Thoracic aorta (tissue), 2 donors: ENCODE measurements at places on chromosomes 11 and 22.

DNA sequence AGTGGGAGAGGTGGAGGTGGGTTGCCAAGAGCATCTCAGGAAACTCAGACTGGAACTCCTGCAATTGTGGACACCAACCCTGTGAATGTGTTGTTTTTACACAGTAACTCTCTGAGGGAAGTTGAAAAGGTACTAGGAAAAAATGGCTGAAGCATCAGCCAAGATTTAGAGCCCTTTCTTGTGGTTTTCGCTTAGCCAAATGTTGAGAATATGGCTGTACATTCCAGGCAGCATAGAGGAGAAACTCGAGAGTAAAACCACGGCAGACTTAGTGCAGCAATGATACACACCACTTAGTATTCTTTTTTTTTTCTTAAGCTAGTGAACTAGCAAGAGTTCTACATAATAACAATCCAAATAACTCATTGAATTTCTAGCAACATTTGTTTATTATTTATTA is 309.7 kb upstream of the MTNR1B start:
- no peaks in the 10 kb centered on the region for H3K4me1 ChIP-seq
- DNase-seq, result no peak
- no peak overlapping the region for H3K4me3 ChIP-seq
- H3K27ac ChIP-seq, result no peak overlapping the region
- H3K27me3 ChIP-seq, result no peaks in the 10 kb centered on the region
- no peaks in the 10 kb centered on the region for H3K36me3 ChIP-seq

- H3K27me3 ChIP-seq, result no peaks in the 10 kb centered on the region
- H3K27ac ChIP-seq, result no peak overlapping the region
- no peak overlapping the region for H3K4me3 ChIP-seq
- no peak for DNase-seq
These were observed 84.4 kb downstream of the OR5AK2 start for GRCh38 chr11:57073128-57073527.

- DNase-seq, result no peak
- H3K36me3 ChIP-seq, result no peaks in the 10 kb centered on the region
- H3K4me1 ChIP-seq, result no peaks in the 10 kb centered on the region
- no peak overlapping the region for H3K27ac ChIP-seq
- H3K4me3 ChIP-seq, result peak overlapping the region; percentile 48
- no peaks in the 10 kb centered on the region for H3K27me3 ChIP-seq
These were observed 19.0 kb upstream of the E2F8 start for GRCh38 chr11:19259487-19260345.

- no peaks in the 10 kb centered on the region for H3K27me3 ChIP-seq
- no peaks in the 10 kb centered on the region for H3K36me3 ChIP-seq
These were observed 133.8 kb downstream of the SPATA19 start for GRCh38 chr11:133711545-133711944.

GRCh38 chr11:123082977-123083376 is 21.0 kb upstream of the HSPA8 start:
- DNase-seq, result no peak
- H3K4me1 ChIP-seq, result peaks cover 3% of the 10 kb centered on the region
- peaks cover 3% of the 10 kb centered on the region for H3K36me3 ChIP-seq
- peak overlapping the region; percentile 34 for H3K27ac ChIP-seq

GRCh38 chr11:12288931-12289666 is 88.3 kb upstream of the PARVA start:
- H3K36me3 ChIP-seq, result peaks cover 5% of the 10 kb centered on the region
- peaks cover 20% of the 10 kb centered on the region for H3K4me1 ChIP-seq
- H3K4me3 ChIP-seq, result no peak overlapping the region
- DNase-seq, result no peak
- H3K27me3 ChIP-seq, result no peaks in the 10 kb centered on the region
- peak overlapping the region; percentile 97 for H3K27ac ChIP-seq

- no peaks in the 10 kb centered on the region for H3K27me3 ChIP-seq
- H3K27ac ChIP-seq, result no peak overlapping the region
- no peaks in the 10 kb centered on the region for H3K36me3 ChIP-seq
- peaks cover 21% of the 10 kb centered on the region for H3K4me1 ChIP-seq
- H3K4me3 ChIP-seq, result no peak overlapping the region
- no peak for DNase-seq
These were observed 85.9 kb downstream of the GAB2 start for GRCh38 chr11:78331711-78332110.

DNA sequence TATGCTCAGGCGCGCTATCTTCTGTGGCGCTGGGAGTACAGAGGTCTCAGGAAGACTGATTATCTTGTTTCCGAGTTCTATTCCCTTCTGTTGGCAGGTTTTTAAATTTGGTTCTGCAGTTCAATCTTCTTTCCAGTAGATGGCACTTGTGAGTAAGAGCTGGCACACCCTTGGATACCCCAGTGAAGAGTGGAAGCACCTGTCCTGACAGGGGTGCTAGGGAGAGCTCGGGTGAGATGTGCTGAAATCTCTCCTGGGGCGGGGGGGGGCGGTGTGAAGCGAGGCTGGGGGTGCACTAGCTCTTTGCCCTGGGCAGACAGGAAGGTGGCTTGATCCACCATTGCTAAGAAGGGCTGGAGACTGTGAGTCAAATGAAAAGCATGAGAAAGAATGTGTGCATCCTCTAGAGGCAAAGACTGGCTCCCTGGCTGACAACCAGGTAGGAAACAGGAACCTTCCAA is 679.9 kb upstream of the CCDC179 start:
- H3K27ac ChIP-seq, result no peak overlapping the region
- DNase-seq, result no peak
- H3K27me3 ChIP-seq, result no peaks in the 10 kb centered on the region
- no peaks in the 10 kb centered on the region for H3K36me3 ChIP-seq
- no peaks in the 10 kb centered on the region for H3K4me1 ChIP-seq
- H3K4me3 ChIP-seq, result no peak overlapping the region

GRCh38 chr11:85759915-85760314 is 51.0 kb downstream of the SYTL2 start:
- H3K4me3 ChIP-seq, result no peak overlapping the region
- no peak for DNase-seq
- H3K36me3 ChIP-seq, result no peaks in the 10 kb centered on the region
- H3K27me3 ChIP-seq, result no peaks in the 10 kb centered on the region
- H3K27ac ChIP-seq, result no peak overlapping the region

GRCh38 chr22:41429232-41429950 is 17.2 kb downstream of the TOB2 start:
- H3K27ac ChIP-seq, result no peak overlapping the region
- peaks cover 17% of the 10 kb centered on the region for H3K36me3 ChIP-seq
- DNase-seq, result no peak
- peaks cover 7% of the 10 kb centered on the region for H3K4me1 ChIP-seq
- no peak overlapping the region for H3K4me3 ChIP-seq

- peak overlapping the region; percentile 96 for H3K27ac ChIP-seq
- no peaks in the 10 kb centered on the region for H3K27me3 ChIP-seq
- no peak for DNase-seq
- peaks cover 98% of the 10 kb centered on the region for H3K4me1 ChIP-seq
These were observed 28.8 kb downstream of the DKK3 start for GRCh38 chr11:11979488-11980117.

- peaks cover under 1% of the 10 kb centered on the region for H3K36me3 ChIP-seq
- peaks cover 29% of the 10 kb centered on the region for H3K4me1 ChIP-seq
- H3K27ac ChIP-seq, result peak overlapping the region; percentile 82
- DNase-seq, result no peak
These were observed 2.4 kb downstream of the TRIM22 start for GRCh38 chr11:5691964-5692361.

GRCh38 chr22:46043339-46043738 is 66.4 kb upstream of the WNT7B start:
- H3K27ac ChIP-seq, result peak overlapping the region; percentile 100
- no peak for DNase-seq
- H3K27me3 ChIP-seq, result no peaks in the 10 kb centered on the region
- peak overlapping the region; percentile 81 for H3K4me3 ChIP-seq
- H3K36me3 ChIP-seq, result no peaks in the 10 kb centered on the region

GRCh38 chr11:3929232-3929631 is 73.8 kb downstream of the STIM1 start:
- H3K4me3 ChIP-seq, result no peak overlapping the region
- H3K4me1 ChIP-seq, result peaks cover 9% of the 10 kb centered on the region
- no peaks in the 10 kb centered on the region for H3K27me3 ChIP-seq

DNA sequence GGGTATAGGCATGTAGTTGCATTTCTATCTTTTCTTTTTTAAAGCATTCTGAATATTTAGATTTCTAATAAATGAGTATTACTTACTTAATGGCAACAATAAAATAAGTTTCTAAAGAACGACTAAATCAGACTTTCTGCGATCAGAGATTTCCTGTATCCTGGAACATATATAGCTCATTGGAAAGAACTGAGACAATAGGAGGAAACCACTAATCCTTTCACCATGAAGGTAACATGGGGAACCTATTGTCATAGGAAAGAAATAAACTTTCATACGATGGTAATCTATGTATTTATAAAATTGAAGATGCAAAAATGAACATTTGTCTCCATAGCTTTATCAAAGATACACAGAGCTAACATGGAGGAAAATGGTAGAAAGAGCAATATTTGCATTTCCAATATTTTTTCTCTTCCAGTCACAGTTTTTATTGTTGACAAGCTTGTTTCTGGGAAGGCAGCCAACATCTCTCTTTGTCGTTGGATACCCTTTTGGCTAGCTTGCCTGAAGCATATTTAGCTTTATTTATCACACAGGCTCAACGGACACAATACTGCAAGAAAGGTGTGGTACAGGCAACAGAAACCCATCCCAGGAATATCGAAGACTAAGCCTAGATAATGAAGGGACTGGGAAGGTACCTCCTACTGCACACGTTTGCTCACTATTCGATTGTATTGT is 293.3 kb upstream of the MPPED2 start:
- no peak overlapping the region for H3K27ac ChIP-seq
- H3K36me3 ChIP-seq, result no peaks in the 10 kb centered on the region
- peaks cover 15% of the 10 kb centered on the region for H3K4me1 ChIP-seq
- H3K4me3 ChIP-seq, result no peak overlapping the region
- no peak for DNase-seq
- no peaks in the 10 kb centered on the region for H3K27me3 ChIP-seq

GRCh38 chr22:30344447-30345200 is 12.1 kb downstream of the SF3A1 start:
- peaks cover 71% of the 10 kb centered on the region for H3K36me3 ChIP-seq
- no peak overlapping the region for H3K4me3 ChIP-seq
- no peaks in the 10 kb centered on the region for H3K27me3 ChIP-seq
- peaks cover 26% of the 10 kb centered on the region for H3K4me1 ChIP-seq

- DNase-seq, result no peak
- no peak overlapping the region for H3K4me3 ChIP-seq
- no peaks in the 10 kb centered on the region for H3K36me3 ChIP-seq
- no peaks in the 10 kb centered on the region for H3K27me3 ChIP-seq
- H3K27ac ChIP-seq, result no peak overlapping the region
- H3K4me1 ChIP-seq, result no peaks in the 10 kb centered on the region
These were observed 304.9 kb downstream of the BRD1 start for GRCh38 chr22:49522582-49523373.

- no peaks in the 10 kb centered on the region for H3K27me3 ChIP-seq
- H3K4me3 ChIP-seq, result no peak overlapping the region
- no peaks in the 10 kb centered on the region for H3K36me3 ChIP-seq
- no peak for DNase-seq
These were observed 6.8 kb upstream of the INSC start for GRCh38 chr11:15107730-15108515.

GRCh38 chr11:66745356-66746235 is 16.6 kb upstream of the SPTBN2 start:
- DNase-seq, result no peak
- H3K27me3 ChIP-seq, result no peaks in the 10 kb centered on the region
- H3K4me1 ChIP-seq, result peaks cover 17% of the 10 kb centered on the region
- no peak overlapping the region for H3K27ac ChIP-seq
- peak overlapping the region; percentile 99 for H3K4me3 ChIP-seq
- no peaks in the 10 kb centered on the region for H3K36me3 ChIP-seq

- no peak overlapping the region for H3K4me3 ChIP-seq
- no peaks in the 10 kb centered on the region for H3K27me3 ChIP-seq
- no peak overlapping the region for H3K27ac ChIP-seq
These were observed 5.1 kb downstream of the CCDC89 start for GRCh38 chr11:85680897-85681296.

GRCh38 chr11:133844217-133844616 is 1.1 kb downstream of the SPATA19 start:
- H3K27ac ChIP-seq, result no peak overlapping the region
- no peaks in the 10 kb centered on the region for H3K4me1 ChIP-seq
- DNase-seq, result no peak
- no peaks in the 10 kb centered on the region for H3K36me3 ChIP-seq
- no peak overlapping the region for H3K4me3 ChIP-seq

DNA sequence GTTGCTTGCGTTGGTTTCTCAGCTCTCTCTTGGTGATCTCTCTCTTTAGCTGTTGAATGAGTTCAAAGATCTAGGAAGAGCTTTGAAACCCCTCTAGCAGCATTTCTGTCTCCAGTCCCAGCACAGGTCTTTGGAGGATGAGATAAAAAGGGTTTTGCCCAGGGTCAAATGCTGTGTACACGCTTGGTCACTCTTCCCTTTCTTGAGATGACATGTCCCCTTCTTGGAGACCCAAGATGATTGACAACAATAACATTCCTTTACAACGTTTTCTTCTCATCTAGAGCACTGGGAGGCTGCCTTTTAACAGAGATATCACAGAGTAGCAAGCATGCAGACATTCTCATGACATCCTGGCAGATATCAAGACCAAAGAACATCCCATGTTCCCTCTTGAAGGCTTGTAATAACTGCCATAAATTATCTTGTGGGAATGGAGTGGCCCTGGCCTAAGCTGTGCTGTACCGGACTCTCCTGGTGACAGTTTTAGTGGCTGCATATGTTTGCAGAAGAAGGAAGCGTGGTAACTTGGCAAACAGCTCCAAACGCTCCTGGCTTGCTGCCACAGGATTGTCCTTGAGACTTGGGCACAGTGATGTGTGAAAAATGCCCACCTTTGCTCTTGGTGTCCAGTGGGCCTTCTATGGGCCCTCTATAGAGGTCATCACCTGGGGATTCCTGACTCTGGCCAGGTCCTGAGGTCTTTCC is 107.8 kb downstream of the PTPRJ start:
- no peaks in the 10 kb centered on the region for H3K27me3 ChIP-seq
- no peak for DNase-seq
- no peak overlapping the region for H3K27ac ChIP-seq
- no peak overlapping the region for H3K4me3 ChIP-seq
- peaks cover 11% of the 10 kb centered on the region for H3K4me1 ChIP-seq
